Renal cortical epithelial cell (primary cell): ENCODE measurements at places on chromosomes 7 and 10. TPM values are rescaled to one million over a fixed set of nuclear protein-coding genes. Genes with fewer than 3 reads are reported as not detected.

Gene MAT1A
- 0.15 TPM in 1 of 2 replicates, not detected in the other for total RNA-seq

Gene PPP1R17
- not detected in 2 replicates for total RNA-seq

DNA sequence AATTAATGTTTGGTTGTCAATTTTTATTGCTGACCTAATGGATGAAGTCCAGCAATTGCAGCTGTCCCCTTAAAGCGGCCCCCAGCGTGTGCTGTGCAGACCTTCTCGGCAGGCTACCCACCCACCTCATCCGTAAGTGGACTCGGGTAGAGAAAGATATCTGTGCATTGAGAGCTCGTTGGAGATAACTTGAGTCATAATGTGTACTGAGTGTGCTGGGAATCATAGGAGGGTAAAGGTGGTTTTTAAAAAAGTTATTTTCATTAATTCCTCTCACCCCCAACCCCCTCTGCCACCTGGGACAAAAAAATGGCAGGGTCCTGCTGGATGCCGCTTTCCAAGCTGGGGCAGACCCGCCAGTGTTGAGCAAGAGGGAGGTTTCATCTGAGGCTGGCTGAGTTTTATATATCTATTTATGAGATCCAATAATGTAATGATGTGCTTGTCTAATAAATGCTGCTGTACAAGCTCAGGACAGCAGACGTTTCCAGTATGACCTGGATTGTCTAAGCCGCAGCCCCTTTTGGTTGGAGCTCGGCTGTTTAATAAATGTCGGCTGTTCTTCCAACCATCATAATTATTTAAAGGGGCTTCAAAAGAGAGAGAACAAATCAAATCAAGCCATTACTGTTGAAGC lies 119.1 kb downstream of the NKX6-2 start:
- no peak for DNase-seq

GRCh38 chr7:41994746-41995110 lies 242.3 kb downstream of the GLI3 start:
- no peak for DNase-seq
